Mesenchymal stem cell (in vitro differentiated cells and primary cell): ENCODE measurements at places on chromosomes 4 and X.

DNA sequence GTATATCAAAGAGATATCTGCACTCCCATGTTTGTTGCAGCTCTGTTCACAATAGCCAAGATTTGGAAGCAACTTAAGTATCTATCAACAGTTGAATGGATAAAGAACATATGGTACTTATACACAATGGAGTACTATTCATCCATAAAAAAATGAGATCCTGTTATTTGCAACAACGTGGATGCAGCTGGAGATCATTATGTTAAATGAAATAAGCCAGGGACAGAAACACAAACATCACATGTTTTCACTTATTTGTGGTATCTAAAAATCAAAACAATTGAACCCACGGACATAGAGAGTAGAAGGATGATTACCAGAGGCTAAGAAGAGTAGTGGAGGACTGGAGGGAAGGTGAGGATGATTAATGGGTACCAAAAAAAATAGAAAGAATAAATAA is 14.2 kb downstream of the IQCM start:
- DNase-seq = no peak

DNA sequence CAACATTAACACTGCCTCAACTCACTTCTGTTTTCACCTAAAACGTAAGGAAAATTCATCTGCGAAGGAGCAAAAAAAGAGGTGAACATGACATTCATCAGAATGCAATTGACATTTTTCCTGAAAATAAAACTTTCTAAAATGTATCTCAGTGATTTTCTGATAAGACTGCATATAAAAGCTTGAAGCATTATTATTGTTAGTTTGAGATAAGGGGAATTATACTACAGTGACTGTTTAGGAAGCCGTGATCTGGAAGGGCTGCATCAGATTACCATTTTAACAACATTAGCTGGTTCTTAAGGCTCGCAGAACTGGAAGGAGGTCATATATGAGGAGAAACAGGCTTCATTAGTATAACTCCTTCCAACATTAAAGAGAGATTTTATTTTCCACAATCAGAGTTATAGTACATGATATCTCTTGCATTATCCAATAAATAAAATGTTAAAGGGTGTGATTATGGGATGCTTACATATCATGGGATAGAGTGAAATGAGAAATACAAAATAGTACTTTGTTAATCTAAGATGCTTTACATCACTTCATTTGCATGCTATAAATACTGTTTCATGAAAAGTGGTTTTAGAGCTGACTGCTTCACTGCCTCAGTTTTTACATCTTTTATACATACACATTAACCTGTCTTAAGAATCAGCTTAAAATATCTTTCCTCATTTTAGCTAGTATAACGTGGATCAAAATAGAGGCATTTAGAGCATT is 1820.1 kb upstream of the TENM3 start:
- no peak for DNase-seq

DNA sequence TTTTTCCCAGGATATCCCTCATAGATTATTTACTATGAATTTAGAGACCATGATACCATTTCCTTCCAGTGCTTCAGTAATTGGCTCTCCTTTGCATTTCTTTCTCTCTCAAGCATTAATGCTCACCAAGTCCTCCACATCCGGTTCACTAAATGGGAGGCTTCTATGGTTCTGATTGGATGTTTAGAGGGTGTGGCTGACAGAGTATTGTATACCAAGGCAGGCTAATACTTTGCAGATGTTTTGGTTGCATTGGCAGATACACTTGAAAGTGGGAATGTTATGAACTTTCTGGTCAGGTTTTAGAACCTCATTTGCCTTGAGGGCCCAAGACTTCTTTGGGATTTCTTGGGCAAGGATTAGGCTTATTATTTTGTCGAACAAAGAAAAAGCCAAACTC is 24.2 kb downstream of the CBLL2 start:
- DNase-seq = no peak

GRCh38 chr4:13306356-13306755 is 177.8 kb downstream of the RAB28 start:
- no peak for DNase-seq

- no peak for DNase-seq
Measured at GRCh38 chr4:1115528-1116293, 2.3 kb upstream of the RNF212 start.

DNA sequence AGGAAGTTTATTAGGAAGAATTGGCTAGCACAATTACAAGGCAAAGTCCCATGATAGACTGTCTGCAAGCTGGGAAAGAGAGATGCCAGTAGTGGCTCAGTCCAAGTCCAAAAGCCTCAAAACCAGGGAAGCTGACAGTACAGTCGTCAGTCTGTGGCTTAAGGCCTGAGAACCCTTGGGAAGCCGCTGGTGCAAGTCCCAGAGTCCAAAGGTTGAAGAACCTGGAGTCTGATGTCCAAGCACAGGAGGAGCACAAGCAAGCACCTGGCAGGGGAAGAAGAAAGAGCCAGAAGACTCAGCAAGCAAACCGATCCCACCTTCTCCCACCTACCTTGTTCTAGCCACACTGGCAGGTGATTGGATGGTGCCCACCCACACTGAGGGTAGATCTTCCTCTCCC is 51.3 kb upstream of the TMEM150C start:
- DNase-seq = no peak
